ENCODE measurements at places on chromosomes 4 and X.
A peak's percentile ranks its signal among the peaks of the same experiment; 100 is the strongest.

DNA sequence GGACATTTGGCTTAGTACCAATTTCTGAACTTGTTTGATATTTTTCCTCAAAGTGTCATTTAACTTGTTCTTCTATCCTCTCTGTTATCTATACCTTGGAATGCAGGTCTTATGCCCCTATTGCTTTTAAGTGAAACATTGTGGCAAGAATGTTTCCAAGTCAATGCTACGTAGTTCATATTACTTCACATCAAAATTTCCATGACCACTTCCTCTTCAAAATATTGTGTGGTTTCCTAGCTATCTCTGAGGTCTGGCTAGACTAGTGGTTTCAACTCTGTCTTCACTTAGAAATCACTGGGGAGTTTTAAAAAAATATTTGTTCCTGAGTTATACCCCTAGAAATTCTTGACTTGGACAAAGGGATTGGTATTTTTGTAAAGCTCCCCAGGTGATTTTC, 20.2 kb upstream of the RASGEF1B start:
- DNase-seq: no peak

DNA sequence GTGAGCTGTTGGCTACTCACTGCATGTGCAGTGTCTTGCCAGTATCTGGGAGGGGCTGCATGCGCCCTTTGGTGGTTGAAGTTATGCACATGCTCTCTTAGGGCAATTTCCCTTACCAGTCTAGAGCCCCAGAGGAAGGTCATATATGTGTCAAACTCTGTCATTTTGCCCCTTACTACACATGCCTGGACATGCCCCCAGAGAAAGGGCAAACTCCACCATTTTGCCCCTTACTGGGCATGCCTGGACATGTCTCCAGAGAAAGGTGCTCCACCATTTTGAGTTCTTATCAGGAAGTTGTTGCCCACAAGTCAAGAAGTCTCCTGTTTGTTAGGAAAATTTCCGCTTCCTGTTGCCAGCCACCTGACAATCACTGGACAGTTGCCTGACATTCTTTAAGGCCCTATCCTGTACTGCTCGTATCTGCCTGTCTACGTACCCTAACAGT, 56.4 kb upstream of the PLAC8 start:
- DNase-seq: no peak

DNA sequence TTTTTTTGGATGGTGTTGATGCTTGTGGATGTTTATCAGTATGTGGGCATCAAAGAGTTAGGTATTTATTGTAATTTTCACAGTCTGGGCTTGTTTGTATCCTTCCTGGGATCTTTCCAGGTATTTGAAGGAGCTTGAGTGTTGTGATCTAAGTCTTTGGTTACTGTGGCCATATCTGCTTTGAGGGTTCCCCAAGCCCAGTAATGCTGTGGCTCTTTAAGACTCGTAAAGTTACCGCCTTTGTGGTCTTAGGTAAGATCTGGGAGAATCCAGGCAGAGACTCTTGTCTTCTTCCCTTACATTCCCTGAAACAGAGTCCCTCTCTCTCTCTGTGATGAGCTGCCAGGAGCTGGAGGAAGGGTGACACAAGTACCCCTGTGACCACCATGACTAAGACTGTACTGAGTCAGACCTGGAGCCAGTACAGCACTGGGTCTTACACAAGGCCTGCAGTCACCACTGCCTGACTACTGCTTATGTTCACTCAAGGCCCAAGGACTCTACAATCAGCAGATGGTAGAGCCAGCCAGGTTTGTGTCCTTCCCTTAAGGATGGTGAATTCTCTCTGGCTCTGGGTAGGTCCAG, 62.2 kb downstream of the FMR1NB start:
- DNase-seq: no peak

- DNase-seq: peak; percentile 18
Measured at GRCh38 chrX:105191878-105192277, 28.6 kb downstream of the TEX13A start.

DNA sequence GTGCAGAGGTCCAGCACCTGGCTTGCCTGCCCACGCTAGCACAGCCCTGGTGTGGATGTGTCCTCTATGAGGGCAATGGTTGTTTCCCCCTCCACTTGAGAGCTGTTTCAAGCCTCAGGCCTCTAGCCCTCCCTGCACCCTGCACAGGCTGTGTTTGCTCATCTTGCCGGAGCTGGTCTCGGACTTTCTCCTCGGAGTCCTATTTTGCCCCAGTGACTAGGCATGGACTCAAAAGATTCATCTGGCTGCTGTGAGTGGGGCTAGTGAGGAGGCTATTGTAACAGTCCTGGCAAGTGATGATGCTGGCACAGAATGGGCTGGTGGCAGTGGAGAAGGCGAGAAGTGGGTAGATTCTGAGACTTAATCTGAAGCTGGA, 5.8 kb downstream of the FOXP3 start:
- no peak for DNase-seq

DNA sequence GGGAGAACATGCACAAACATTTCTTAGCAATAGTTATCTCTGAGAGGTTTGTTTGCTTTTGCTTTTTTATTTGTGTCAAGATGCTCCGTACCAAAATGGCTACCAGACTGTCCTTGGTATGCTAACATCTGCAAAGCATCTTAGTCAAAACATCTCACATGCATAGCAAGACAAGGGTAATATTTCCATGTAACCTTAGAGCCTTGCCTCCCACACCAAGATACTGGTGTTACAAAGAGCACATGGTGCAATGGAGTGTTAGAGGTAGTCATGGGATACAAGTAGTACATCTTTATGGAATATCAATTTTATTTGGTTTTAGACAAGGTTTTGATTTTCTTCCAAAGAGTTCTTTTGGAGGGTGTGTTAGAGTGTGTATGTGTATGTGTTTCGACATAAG, 109.7 kb downstream of the NR3C2 start:
- DNase-seq: no peak

DNA sequence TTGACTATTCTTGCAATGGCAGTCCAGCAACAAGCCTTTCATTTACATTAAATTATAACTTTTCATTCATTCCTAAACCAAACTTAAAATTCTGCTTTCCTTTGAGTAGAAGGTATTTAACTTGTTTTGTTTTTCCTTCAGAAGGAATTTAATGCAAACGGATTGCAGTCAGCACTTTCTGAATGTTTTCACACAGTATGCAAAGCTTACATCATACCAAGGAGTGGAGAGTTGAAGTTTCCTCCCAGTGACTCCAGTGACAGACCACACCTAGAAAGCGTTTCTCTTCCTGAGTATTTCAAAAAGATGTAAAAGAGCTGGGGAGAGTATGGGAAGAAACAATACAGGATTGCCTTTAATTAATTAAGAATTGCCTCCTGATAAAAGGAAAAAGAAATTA, 8.1 kb downstream of the EPGN start:
- DNase-seq: no peak

GRCh38 chrX:73563738-73564068, 706 bp downstream of the CHIC1 start:
- no peak for DNase-seq

GRCh38 chrX:40153345-40154249, 55.8 kb upstream of the BCOR start:
- no peak for DNase-seq

- DNase-seq: no peak
Measured at GRCh38 chr4:130995988-130996387, 1900.0 kb downstream of the C4orf33 start.

DNA sequence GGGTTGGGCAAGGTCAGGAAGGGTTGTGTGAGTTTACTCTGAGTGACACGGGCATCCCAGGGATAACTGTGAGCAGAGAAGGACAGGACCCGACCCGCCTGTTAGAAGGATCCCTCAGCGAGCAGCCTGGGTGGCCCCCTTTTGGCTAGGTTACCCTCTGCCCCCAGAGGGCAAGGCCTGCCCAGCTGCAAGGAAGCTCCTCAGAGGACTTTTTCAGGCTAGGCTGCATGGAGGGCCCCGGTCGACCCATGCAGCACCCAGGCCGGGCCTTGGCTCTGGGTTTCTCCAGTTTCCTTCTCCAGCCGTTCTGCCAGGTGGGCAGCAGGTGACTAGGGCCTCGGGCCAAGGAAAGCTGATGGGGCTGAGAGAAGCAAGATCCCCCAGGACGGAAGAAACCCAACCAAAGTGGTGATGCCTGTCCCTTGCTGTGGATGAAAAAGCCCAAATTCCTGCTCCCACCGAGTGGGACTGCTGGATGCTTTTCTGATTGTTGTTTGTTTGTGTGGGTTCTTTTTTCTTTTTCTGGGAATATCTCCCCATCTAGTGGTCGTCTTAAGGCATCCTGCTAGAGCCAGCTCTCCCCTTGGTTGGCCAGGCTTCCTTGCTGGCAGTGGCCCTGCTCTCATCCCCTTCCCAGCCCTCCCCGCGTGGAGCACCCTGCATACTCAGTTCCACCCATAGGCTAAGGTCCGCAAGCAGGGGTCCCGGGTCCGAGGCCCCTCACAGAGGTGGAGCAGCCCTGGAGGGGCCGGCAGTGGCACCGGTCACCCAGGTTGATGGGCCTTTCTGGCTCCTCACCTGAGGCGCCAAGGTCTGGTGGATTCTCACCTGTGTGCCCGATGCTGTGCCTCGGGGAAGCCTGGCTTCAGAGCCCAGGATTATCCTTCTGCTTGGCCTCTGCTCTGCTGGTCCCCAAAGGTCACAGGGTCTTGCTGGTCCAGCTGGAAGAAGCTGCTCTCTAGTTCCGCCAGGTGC, 1.8 kb downstream of the ZFP92 start:
- DNase-seq: no peak

Data from hepatic stellate cell (primary cell).